ENCODE measurements at places on chromosomes 4 and X. TPM values are rescaled to one million over a fixed set of nuclear protein-coding genes. Genes with fewer than 3 reads are reported as not detected.

DNA sequence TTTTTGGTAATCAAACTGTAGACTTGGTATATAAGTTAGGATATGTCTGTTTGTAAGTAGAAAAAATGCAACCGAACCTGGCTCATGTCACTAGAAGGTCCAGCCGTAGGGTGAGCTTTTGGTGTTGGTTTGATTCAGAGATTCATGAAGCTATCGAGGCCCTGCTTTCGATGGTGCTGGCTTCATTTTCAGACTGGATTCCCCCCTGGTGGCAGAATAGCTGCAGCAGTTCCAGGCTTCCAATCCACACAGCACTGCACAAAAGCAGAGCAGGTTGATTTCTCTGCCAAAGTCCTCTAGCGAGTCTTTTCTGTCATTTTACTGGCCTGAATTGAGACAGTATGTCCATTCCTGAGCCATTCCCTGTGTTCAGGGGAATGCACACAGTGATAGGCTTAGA is 33.1 kb downstream of the PDK3 start:
- peak; percentile 13 for DNase-seq

DNA sequence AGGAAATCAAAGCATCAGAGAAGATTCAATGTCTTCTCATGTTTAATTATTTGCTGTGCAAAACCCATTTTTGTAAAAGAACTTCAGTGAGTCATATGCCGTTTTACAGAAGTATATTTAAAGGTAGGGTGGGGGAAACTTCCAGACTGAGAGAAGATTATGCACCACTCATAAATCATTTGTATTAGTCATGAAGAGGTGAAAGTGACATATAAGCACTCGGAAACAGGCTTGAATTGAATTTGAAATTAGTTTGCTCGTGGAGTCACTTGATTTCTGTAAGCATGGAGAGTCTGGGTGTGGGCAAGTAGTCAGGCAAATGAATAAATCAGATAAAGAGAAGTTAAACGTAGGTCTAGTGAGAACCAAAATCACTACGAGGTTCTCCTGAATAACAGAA is 335.1 kb downstream of the ANK2 start:
- DNase-seq: peak; percentile 79

- DNase-seq: no peak
Measured at GRCh38 chr4:86652332-86652932, 58.3 kb downstream of the PTPN13 start.

- no peak for DNase-seq
Measured at GRCh38 chr4:129583868-129584267, 487.9 kb downstream of the C4orf33 start.

DNA sequence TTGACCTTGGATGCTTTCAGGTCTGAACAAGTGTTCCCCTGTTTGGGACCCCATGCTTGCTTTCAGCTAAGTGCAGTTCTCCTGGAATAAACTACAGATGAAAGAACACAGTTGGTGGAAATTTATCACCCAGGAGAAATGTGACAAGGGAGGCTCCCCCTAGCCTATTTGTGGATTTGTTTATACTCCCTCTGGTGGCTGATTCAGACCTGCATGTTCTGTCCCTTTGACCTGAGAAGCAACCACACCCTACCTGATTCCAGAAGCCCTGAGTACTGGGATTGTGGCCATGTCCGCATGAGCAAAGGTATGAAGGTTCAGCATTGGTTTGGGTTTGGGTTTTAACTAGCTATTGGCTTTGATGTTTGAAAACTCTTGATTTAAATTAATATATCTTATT is 440.9 kb downstream of the MID1IP1 start:
- DNase-seq: peak; percentile 1

- peak; percentile 82 for DNase-seq
Measured at GRCh38 chrX:135477576-135477975, 42.9 kb upstream of the INTS6L start.

DNA sequence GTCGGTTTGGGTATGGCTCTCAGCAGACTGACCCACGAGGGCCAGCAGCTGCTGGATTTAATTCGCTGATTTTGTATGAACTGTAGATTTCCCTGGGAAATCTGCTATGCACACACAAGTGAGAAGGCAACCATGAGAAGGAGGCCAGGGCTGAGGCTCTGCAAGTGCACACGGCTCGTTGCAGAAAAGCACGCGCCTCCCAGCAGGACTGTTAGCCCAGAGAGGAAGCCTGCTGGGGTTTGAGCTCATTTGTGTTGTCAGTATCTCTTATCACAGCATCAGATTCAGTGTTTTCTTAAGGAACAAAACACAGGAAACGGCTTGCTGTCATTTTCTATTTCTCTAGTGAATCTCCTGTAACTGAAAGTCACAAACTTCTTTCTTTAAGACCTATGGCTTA is 296.2 kb upstream of the FAT1 start:
- no peak for DNase-seq

- DNase-seq: no peak
Measured at GRCh38 chrX:335758-336155, 17.2 kb upstream of the GTPBP6 start.

- no peak for DNase-seq
Measured at GRCh38 chr4:82692101-82692780, 106.4 kb downstream of the SCD5 start.

DNA sequence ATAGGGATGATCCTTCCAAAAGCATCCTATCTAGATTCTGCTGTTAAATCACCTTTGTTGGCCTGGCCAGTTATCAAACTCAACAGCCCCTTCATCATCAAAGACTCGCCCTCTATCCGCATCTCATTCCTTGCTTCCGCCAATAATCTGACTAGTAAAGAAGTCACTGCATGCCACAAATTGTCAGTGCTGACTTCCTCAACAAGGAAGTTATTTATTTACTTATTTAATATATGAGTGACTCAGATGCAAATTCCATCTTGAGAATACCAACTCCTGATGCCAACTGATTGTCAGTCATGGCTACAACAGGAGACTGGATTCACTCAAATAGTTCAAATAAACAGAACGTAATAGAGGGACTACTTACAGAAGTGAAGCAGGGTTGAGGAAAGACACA is 283.8 kb downstream of the TRIML1 start:
- no peak for DNase-seq

- peak; percentile 91 for DNase-seq
Measured at GRCh38 chr4:159227984-159228383, 125.1 kb downstream of the RAPGEF2 start.

- peak; percentile 63 for DNase-seq
Measured at GRCh38 chr4:24583451-24584210, 723 bp downstream of the DHX15 start.

- no peak for DNase-seq
Measured at GRCh38 chr4:102826105-102826889, 1.1 kb downstream of the UBE2D3 start.

DNA sequence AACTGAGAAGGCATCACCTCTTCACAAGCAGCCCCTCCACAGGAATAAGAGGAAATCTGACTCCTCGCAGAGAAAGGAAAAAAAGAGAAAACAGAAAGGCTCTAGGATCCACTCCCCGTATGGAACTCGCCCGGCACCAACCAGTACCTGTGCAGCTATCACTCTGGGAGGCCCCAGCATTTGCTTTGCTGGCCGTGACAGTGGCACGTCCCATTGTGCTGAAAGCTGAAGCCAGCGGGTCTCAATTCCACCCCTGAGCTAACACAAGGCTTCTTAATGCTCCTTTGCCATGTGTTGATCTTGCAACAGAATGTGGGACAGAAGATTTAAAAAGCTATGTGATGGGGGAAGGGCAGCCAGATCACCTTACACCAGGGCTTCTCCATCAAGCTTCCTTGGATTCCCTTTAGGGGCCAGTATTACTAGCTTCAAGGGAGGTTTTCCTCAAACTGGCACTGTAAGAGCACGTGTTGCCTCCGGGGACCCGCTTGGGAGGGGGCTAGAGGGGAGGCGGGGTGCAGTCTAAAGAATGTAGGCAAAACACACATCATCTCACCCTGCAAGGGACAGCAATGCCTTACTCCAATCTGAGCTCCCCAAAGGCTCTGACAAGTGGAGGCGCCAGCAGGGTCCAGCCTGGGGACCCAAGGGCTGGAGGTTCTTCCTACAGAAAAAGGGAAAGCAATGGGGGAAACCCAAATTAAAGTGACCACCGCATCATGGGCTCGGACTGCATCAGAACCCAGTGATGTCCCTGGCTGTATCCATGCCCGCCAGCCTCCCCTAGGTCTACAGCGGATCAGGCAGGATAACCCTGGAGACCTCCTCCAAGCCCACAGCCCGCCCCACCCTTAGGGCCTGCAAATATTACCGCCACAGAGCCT is 1.2 kb downstream of the USP46 start:
- DNase-seq: peak; percentile 21

- no peak for DNase-seq
Measured at GRCh38 chr4:40684404-40684803, 54.7 kb upstream of the RBM47 start.

DNA sequence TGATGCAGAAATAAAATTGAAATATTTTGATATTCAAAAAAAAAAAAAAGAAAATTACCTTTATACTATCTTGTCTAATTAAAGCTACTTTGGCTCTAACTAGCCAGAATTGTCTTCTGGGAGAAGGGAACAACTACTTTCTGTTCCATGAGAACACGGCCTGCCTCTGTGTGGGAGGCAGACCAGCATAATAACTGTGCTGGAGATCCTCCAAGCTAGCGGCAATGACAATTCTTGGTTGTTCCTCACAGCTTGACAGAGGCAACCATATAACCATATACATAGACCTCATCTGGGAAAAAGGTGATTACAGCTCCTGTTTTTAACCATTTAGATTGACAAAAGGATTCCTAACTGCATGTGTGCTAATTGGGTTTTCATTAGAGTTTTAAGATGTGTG is 95.7 kb downstream of the RBMX2 start:
- no peak for DNase-seq

- DNase-seq: no peak
Measured at GRCh38 chr4:181004056-181004455, 1239.1 kb upstream of the TENM3 start.

DNA sequence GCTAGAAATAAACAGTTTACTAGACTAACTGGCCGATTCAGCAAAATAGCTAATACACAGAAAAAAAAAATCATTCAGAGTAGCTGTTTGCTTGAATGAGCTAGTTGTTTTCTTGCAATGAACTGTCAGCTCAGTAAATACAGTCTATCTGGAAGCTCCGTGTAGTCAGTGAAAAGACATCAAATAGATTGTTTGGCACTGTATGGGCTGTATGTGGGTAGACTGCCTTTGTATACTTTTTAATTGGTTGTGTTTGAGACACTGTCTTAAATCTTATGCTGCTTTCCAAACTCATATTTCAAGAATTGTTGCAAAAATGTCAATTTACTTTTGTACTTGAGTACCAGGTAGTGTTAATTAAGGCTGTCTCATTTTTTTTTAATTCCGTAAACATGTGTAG is 61.6 kb upstream of the GPR174 start:
- no peak for DNase-seq

GRCh38 chr4:125517831-125518230 is 203.1 kb downstream of the FAT4 start:
- DNase-seq: peak; percentile 86

- DNase-seq: peak; percentile 74
Measured at GRCh38 chrX:46408553-46409407, 136.4 kb downstream of the ZNF674 start.

DNA sequence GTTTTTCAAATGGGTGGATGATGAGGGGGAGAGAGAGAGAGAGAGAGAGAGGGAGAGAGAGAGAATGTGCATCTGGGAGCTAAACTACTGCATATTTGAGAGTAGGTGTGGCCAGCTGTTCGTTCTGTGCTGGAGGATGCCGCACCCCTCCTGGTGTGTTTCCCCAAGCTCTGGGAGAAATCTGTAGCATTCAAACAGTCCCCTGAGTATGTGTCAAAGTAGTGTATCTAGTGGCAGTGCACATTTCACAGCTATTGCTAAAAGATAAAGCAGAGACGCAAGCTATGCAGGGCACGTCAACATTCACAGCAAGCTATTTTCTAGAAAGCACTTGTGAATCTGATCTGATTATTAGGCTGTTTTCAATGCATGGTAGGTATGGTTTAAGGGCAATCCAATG is 83.5 kb upstream of the LIMCH1 start:
- DNase-seq: no peak

DNA sequence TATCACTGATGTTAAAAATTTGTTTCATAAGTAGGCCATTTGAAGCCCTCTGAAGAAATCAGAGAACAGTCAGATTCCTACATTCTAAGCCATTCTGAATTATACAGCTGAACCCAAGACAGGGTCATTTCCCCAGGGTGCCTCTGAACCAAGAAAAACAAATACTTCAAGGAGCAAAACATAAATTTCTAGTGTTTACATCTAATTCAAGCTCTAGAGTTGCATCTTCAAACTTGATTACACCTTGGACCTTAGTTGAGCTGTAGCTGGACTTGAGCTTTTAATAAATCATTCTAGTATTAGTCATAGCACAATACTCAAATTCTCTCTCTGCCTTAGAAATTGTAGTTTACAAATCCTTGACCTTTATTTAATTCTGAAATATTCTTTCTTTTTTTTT is 87.6 kb upstream of the IL15 start:
- no peak for DNase-seq

The SH3D19 gene
- total RNA-seq: 92.8 TPM

The SCML1 gene
- total RNA-seq: 12.4 TPM

The TMLHE gene
- 10.2 TPM for total RNA-seq

The GAGE12J gene
- not detected for total RNA-seq

The CCKAR gene
- total RNA-seq: not detected

The PLXNB3 gene
- total RNA-seq: 31.4 TPM

The PDK3 gene
- 5.9 TPM for total RNA-seq

The HSFX4 gene
- not detected for total RNA-seq

The NXF2 gene
- total RNA-seq: not detected

The DRP2 gene
- total RNA-seq: 0.78 TPM

The PPBP gene
- total RNA-seq: not detected

The ADH7 gene
- not detected for total RNA-seq

The SHISA3 gene
- 12.0 TPM for total RNA-seq

The RHOXF2 gene
- not detected for total RNA-seq
